Stromal cell of bone marrow (primary cell): ENCODE measurements at places on chromosomes 7 and 10.

GRCh38 chr7:29342761-29343160 lies 148.2 kb downstream of the CHN2 start:
- no peak for DNase-seq

GRCh38 chr7:153023194-153023592 lies 263.6 kb downstream of the ACTR3B start:
- DNase-seq: no peak

DNA sequence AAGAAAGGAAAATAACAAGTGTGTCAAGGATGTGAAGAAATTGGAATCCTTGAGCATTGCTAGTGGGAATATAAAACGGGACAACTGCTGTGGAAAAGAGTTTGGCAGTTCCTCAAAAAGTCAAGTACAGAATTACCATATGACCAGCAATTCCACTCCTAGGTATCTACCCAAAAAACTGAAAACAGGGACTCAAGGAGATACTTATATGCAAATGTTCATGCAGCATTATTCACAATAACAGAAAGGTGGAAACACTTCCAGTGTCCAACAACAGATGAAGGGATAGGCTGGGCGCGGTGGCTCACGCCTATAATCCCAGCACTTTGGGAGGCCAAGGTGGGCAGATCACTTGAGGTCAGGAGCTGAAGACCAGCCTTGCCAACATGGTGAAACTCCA lies 33.5 kb downstream of the HSPA12A start:
- no peak for DNase-seq

DNA sequence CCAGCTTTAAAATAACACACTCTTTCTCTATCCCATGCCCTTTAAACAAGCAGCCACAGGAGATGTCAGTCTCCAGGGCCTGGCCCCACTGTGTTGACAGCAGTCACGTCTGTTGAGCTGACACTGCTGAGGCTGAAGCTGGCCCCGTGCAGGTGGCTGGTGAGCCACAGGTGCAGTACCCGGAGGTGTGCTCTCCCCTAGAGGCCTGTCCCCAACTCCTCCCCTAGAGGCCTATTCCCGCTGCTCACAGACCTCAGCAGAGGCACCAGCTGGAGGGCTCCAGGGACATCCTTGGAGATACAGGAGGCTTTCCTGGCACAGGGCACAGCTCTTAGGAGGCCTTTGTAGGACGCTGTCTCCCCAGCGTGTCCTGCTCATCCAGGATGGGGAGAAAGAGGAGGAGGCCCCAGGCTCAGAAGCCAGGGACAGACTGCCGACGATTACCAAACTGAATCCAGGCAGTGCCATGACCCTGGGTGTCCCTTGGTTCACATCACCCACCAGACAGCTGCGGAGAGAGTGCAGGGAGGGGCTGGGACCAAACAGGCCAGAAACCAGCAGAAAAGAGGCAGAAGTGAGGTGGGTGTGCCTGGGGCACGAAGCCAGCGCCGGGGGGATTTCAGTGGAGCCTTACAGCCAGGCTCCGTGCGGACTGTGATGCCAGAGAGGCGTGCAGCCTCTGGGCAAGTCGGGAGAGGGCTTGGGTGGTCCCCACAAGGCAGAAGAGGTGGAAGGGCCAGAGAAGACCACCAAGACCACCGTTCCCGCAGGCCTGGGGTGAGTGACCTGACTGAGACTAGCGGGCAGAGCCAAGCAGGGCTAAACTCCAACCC lies 18.5 kb upstream of the TTYH3 start:
- no peak for DNase-seq

DNA sequence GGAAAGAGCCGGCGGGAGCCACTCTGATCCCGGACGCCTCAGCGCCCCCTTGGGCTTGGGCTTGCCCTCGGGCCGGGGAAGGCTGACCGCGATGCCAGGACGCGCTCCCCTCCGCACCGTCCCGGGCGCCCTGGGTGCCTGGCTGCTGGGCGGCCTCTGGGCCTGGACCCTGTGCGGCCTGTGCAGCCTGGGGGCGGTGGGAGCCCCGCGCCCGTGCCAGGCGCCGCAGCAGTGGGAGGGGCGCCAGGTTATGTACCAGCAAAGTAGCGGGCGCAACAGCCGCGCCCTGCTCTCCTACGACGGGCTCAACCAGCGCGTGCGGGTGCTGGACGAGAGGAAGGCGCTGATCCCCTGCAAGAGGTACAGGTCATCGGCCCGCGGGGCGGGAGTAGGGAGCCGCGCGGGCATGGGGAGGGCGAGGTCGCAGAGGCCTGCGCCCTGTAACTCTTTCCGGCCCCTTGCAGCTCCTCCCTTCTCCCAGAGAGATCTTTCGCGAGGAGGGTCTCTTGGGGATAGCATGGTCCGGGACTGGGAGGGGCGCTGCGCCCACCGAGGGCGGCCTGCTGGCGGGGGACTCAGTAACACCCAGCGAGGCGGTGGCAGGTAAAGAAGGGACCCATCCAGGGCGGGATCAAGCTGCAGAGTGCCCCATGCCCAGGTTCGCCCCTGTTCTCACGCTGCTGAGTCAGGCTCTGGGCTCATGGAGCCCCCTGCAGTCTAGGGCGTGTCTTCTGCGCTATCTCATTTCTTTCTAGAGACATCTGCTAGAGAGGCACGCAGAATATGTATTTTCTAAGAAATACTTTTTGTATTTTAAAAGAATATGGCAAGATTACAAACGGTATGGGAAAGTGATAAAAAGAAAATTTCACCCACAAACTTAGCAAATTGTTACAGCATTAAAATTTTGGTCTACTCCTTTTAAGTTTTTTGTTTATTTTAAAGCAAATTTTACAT lies 687 bp downstream of the EPDR1 start:
- DNase-seq: no peak

- DNase-seq: no peak
Observed at GRCh38 chr10:116076621-116077020, 196.4 kb downstream of the GFRA1 start.

DNA sequence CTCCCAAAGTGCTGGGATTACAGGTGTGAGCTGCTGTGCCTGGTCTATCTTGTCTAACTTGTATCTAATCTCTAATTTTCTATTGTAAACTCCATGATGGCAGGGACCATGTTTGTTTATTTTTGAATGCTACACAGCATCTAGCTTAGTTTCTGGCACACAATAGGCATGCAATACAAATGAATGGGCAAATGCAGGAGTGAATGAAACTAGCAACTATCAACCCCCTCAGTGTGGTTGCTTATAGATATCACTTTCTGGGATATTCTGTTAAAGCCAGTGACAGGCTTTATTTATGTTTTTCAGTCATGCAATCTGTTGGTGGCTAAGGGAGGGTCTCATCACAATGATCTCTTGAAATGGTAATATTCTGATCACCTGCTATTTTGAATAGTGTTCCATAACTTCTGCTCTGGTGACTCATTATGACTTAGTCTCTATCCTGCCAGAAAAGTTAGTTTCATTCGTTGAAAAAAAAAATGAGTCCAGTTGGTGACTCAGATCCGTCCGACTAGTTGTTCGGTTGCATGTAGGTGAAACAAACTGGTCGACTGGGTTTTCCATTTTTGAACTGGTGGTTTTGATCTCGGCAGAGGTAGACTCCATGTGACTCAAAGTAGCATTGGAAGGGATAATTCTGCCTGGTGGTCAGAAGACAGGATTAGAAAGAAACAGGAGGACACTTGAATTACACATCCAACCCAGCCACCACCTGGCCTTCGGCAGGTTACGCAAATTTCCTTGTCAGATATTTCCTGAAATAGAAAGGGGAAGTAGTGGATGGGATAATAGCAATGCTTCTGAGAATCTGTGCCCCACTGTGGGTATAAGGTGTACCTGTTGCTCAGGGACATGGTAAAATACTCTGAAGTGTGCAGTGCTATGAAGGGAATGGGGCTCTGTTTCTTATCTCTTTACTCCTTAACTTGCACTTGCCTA lies 76.8 kb downstream of the GATA3 start:
- peak; percentile 18 for DNase-seq

- peak; percentile 98 for DNase-seq
Observed at GRCh38 chr10:62048919-62049623, 147.6 kb downstream of the ARID5B start.

GRCh38 chr7:17940951-17941431 lies 697 bp upstream of the SNX13 start:
- no peak for DNase-seq

DNA sequence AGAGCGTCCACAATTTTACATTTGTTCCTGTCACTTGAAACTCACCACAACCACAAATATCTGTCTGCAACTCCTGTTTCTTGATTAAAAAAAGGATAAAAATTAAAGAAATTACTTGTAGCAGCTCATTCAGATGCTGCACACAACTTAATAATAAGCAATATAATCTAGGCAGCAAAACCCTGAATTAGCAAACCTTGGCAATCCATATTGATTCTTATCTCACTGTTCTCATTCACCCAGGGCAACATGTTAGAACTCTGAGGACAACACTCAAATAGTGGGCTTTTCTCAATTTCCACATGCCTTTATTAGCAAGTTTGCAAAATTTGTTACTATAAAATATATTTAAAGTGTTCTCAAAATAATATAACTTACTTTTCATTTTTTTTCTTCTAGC lies 38.9 kb downstream of the BAZ1B start:
- DNase-seq: no peak

GRCh38 chr7:47702080-47702479 lies 120.2 kb upstream of the TNS3 start:
- no peak for DNase-seq

- no peak for DNase-seq
Observed at GRCh38 chr7:30382607-30383006, 96.0 kb downstream of the NOD1 start.

- DNase-seq: no peak
Observed at GRCh38 chr7:105196473-105196872, 182.5 kb downstream of the KMT2E start.

- no peak for DNase-seq
Observed at GRCh38 chr7:157479326-157479725, 142.5 kb downstream of the DNAJB6 start.

DNA sequence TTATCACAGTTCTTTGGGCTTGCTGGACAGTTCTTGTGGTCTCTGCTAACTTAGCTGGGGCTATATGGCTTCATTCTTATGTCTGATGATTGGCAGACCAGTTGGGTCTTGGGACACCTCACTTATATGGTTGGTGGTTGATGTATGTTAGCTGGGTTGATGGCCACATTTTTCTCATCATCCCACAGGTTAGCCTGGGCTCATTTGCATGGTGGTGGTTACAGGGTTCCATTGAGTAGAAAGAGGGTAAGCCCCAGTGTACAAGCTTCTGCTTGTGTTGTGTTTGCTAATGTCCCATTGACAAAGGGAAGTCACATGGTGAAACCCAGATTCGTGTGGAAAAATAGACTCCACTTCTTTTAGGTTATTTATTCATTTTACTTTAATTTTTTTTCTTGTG lies 40.6 kb downstream of the TMEM60 start:
- no peak for DNase-seq

GRCh38 chr7:76278540-76278939 lies 23.9 kb upstream of the HSPB1 start:
- DNase-seq: no peak

DNA sequence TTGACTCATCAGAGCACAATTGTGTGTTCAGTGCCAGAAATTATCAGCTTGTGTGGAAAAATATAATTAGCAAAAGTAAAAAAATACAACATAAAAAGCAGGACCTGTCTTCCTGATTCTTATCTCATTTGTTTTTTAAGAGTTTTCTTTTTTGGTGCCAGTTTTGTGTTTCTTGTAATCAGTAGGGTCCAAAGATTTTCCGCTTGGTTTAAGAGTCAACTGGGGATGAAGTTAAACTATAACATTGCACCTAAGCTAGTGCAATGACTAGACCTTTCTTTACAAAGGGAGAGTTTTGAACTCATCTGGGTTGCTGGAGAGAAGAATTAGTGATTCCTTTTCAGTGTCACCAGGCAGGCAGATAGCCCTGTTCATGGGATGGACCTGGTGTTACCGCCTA lies 113.4 kb downstream of the PLPP4 start:
- DNase-seq: no peak

- no peak for DNase-seq
Observed at GRCh38 chr10:86229811-86230556, 136.6 kb downstream of the GRID1 start.

DNA sequence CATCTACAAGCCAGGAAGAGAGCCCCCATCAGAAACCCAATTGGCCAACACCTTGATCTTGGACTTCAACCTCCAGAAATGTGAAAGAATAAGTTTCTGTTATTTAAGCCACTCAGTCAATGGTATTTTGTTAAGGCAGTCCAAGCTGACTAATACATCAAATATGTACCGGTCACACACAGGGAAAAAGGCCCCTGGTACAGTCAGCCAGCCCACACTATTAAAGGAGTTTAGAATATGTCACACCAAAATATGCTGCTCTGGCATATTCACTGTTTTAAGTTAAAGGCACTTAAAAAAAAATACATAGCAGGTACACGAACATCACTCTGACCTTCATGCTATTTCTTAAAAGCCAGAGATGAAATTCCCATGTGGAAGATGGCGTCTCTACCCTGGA lies 15.2 kb upstream of the CDCA7L start:
- peak; percentile 47 for DNase-seq

DNA sequence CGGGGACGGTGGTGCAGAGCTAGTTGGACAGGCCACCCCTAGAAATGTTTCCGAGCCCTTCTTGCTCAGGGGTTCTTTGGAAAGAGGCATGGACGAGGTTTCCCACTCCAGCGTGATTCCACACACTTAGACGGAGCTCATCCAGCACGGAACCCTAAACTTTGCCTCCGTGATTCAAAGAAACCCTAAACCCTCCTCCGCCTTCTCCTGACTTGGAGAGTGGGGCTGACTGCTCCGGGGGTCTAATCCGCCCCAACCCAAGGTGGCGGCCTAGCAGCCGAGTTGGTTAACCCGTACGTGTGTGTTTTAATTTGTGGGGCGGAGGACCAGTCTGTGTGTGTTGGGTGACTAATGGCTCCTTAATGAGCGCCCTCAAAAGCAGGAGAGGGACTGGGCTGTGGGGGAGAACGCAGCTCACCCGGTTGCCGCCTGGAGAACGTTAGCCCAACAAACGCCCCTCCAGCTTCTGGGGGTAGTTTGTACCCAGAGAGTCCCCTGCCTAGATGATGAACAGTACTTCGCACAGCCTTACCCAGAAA lies 3.8 kb downstream of the NEUROG3 start:
- DNase-seq: no peak

DNA sequence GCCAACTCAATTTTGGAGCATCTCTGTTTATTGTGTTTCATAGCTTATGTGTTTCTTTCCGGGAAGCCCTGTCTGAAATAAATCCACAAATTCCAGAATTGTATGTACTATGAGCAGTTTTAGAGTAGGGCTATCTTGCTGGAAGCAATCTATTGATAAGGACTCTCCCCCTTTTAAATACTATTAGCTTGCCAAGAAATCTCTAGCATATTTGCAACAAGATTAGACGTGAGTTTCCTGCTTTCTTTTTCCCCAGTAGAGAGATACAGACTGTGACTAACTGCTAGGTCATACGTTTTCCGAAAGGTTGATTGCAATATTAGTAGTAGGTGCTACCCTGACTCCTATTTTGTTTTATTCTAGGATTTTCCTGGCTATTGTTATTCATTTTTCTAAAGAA lies 277.0 kb downstream of the MALRD1 start:
- DNase-seq: no peak

GRCh38 chr7:149145031-149145845 lies 2.0 kb upstream of the ZNF398 start:
- no peak for DNase-seq

GRCh38 chr10:133109711-133110110 lies 22.0 kb downstream of the ADGRA1 start:
- no peak for DNase-seq

GRCh38 chr10:53997953-53998352 lies 803.1 kb downstream of the PCDH15 start:
- DNase-seq: no peak
